ENCODE measurements at places on chromosomes 16 and 17.

DNA sequence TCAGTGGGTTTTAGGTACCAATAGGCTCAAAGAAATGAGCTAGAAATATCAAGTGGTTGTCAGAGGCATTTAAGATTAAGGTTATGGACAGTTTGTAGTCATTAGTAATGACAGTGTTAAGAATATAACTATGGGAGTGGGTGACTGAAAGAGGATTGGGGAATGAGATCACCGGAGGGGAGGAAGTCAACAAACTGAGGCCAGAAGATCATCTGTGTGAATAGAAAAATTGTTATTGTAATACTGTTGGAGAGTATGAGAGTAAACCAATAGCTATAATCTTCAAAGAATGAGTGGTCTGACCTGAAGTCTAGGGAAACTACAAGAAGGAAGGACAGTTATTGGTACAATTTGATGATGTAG lies 197.1 kb downstream of the TANC2 start:
- no peak for DNase-seq

- DNase-seq, result peak; percentile 93
Measured at GRCh38 chr17:75877752-75878173, 618 bp downstream of the TRIM47 start.

DNA sequence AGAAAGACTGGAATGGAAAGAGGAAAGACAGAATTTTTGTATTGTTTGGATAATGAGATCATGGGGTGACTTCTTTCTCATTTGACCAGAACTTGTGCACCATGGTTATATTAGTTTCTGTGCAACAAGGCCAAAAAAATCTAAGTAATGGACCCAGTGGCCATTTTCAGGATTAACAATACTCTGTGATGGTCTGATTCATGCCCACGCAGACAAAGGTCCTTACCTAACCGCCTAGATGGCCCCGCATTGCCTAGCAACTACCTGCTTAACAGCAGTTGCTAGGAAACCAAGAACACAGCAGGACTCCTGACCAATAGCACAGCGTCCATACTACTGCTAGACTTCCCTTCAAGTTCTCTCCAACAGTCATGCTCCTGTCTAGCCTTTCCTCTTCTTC lies 22.4 kb downstream of the MIS12 start:
- peak; percentile 86 for DNase-seq

DNA sequence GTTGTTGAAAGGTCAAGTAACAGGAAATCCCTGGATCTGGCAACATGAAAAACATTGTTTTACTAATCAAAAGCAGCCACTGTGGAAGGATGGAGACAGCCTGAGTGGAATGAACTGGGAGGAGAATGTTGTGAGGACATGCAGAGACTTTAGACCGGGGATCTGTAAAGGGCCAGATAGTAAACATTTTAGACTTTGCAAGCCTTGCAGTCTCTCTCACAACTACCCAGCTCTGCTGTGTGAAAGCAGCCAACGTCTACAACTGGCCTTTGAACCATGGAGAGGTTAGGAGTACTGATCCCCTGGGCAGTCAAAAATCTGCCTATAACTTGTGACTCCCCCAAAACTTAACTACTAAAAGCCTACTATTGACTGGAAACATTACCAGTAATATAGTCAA lies 41.5 kb upstream of the TOM1L1 start:
- no peak for DNase-seq

DNA sequence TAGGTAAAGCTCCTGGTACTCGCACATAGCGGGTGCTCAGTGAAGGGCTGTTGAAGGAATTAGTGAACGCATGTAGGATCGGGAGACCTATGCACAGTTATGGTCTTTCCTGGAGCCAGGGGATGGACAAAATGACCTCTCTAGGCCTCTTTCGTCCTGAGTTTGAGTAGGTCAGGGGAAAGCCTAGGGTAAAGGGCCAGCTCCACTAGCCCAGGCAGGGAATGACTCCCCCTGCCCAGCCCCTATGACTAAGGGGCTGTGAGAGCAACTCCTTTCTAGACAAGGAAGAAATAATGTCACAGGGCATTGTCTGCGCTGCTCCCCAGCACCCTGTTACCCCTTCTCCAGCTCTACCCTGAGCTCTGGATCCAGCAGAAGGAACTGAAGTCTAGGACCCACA lies 24.6 kb upstream of the FMNL1 start:
- no peak for DNase-seq

DNA sequence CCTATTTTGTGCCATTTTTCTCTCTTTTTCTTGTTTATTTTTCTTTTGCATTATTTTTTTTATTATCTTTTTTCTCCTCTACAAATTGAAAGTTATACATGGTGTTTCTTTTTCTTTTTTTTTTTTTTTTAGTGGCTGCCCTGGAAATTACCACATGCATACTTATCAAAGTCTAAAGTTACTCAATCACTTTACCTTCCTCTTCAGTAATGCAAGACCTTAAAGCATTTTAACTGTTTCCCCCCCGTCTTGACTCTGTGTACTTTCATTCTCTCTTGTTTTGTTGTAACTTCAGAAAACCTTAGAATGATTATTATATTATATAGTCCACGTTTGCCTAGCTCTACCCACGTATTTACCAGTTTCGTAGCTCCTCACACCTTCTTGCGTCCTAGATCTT lies 33.3 kb upstream of the SMPD3 start:
- DNase-seq, result no peak

DNA sequence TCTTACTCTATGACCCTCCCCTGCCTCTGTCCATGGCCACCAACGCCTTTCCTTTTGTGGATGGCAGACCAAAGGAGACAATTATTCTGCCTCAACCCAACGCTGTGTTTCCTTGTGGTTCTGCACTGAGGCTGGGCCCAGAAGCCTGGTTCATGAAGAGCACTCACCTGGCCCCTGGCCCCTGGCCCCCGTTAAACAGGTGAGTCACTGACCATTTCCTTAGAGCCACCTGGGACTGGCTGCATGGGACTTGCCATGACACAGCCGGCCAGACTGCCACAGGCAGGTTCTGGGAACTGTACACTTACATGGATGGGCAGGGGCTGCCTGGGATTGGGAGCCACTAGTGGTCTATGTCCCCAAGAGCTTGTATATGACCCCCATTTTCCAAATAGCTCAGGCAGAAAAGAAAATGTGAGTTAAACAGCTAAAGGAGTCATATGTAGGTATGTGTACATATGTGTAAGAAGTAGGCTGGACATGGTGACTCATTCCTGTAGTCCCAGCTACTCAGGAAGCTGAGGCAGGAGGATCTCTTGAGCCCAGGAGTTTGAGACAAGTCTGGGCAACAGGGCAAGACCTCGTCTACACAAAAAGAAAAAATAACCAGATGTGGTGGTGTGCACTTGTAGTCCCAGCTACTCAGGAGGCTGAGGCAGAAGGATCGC lies 181.9 kb upstream of the CACNG5 start:
- no peak for DNase-seq

DNA sequence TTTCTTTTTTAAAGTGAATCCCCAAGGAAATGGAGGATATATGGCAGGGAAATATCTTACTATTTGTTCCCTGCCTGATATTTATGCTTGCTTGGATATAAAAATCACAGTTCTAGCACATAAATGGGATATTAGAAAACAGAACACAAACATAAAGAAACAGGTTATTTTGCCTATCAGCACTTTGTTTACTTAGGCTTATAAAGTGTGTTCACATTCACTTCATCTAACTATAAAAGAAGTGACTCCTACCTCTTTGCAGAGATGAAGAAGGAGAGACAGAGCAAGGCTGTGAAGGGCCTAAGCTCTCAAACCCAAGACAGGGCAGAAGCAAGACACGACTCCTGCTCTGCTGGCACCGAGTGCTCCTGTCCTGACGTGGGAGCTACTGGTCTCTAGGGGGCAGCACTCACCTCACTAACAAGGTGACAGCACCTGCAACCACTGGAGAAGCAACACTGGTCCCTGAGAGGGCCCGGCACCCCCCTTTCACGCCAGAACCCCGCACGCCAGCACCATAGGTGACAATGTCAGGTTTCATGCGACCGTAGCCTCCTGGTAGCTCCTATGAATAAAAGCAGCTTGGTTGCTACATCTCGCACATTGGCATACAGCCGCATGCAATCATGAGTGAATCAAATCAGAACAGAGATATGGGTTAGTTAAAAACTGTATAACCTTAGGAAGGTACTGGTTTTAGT lies 32.0 kb downstream of the MBTPS1 start:
- DNase-seq, result peak; percentile 83

DNA sequence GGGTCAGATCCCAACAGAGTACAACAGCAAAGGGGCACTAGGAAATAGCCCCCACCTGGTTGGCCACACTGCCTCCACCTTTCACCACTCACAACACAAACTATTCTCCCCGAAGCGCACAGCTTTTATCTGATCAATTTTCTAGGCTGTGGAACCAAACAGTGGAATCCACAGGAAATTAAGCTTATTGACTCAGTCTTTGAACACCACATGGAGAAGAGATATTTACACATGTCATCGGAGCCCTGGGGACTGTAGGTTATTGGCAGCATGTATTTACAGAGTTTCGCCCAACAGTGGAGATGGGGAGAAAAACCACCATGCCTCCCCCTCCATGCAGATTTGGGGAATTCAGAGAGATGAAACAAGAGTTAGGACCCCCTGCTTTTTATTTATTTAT lies 154.8 kb downstream of the XYLT1 start:
- DNase-seq, result no peak

- DNase-seq, result no peak
Measured at GRCh38 chr17:74270333-74270732, 3.7 kb upstream of the DNAI2 start.

DNA sequence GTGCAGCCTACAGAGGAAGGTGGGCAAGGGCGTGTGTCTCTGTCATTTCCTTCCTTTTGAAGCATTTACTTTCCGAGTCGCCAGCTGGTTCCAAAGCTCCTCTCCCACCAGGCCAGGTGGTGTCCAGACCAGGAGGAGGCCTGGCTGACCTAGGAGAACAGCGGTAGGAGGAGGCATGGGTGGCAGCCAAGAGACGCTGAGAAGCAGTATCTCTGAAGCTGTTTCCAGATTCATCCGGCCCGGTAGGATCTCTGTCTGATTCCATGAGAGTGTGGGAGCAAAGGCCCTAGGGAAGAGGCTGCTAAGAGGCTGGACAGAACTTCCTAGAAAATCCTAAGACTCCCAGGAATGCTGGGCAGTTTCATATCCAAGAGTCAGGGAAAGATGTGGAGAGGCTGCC lies 20.3 kb downstream of the MEOX1 start:
- DNase-seq, result no peak

- no peak for DNase-seq
Measured at GRCh38 chr16:10485698-10486382, 94.6 kb downstream of the EMP2 start.

GRCh38 chr17:17420561-17421269 lies 56.1 kb upstream of the MED9 start:
- no peak for DNase-seq

- DNase-seq, result peak; percentile 55
Measured at GRCh38 chr16:48535831-48536613, 74.0 kb downstream of the N4BP1 start.

DNA sequence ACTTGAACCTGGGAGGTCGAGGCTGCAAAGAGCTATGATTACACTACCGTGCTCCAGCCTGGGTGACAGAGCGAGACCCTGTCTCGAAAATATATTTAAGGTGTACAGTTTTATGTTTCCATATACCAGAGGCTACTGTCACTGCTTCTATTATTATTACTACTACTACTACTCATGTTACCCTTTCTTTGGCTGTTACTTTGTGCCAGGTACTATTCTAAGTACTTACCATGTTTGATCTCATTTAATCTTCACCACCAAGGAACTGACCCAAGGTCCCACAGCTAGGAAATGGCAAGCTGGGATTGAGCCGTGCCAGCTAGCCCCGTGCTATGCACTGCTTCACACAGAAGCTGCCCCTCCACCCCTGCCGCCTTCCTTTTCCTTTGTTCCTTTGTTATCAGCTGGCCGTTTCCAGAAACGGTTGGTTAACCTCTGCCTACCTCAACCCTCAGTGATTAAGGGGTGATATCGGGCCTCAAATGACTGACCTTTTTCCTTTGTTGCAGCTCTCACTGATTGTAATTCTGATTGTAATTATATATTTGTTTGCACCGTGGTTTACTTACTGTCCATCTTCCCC lies 78.4 kb downstream of the ABCC1 start:
- peak; percentile 79 for DNase-seq

DNA sequence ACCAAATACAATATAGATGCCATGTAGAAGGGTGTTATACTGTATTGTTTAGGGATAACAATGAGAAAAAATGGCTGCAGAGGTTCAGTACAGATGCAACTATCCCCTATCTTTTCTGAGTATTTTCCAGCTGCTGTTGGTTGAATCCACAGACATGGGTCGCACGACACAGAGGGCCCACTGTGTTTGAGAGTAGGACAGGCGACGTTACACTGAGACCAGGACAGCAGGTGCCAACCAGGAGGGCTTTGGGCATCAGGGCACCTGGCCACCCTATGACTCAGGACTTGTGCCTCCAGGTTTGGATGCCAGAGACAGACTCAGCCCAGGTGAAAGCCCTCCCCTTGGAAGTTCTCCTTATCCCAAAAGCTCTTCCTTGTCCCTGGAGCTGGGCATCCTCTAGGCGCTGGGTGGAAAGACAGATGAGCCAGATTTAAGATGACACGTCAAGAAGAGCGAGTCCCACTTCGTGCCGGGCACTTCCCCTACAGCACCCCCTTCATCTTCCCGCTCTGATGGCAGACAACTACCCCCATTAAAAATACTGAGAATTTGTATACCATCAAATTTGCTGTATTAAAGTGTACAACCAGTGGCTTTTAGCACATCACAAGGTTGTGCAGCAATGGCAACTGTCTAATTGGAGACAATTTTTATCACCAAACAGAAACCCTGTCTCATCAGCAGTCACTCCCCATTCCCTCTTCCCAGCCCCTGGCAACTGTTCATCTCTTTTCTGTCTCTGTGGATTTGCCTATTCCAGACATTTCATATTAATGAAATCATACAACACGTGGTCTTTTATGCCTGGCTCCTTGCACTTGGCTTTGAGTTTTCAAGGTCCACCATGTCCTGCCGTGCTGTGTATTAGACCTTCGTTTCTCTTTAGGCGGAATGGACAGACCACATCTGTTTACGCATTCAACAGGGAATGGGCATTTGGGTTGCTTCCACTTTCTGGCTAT lies 30.6 kb downstream of the TNFRSF13B start:
- DNase-seq, result no peak

- no peak for DNase-seq
Measured at GRCh38 chr17:55284001-55284884, 19.5 kb downstream of the HLF start.

DNA sequence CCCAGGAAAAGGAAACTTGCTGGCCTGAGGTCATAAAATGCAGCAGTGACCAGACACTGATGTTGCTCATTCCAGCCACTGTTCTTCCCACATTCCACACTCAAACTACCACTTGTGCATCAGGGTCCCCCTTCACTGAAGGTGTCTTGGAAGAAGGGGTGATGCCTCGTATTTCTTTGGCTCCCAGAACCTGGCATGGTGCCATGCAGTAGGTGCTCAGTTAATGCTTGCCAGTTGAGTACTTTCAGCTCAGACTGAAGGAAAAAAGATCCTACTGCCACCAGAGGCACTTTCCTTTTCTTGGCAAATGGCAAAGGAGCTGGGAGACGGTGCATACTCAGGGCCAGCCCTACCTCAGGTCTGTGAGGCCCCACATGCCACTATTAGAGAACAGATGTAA lies 73.5 kb downstream of the TEX14 start:
- no peak for DNase-seq
